Hematopoietic multipotent progenitor cell treated with erythropoietin and hydrocortisone succinate and interleukin-3 and kit ligand, for 15 days (in vitro differentiated cells): ENCODE measurements at places on chromosomes 6 and 20.
A peak's percentile ranks its signal among the peaks of the same experiment; 100 is the strongest.

- no peak for DNase-seq
These were observed 37.3 kb upstream of the TOP1 start for GRCh38 chr20:40991181-40991889.

GRCh38 chr20:3067139-3068014 is 4.0 kb upstream of the OXT start:
- no peak for DNase-seq

DNA sequence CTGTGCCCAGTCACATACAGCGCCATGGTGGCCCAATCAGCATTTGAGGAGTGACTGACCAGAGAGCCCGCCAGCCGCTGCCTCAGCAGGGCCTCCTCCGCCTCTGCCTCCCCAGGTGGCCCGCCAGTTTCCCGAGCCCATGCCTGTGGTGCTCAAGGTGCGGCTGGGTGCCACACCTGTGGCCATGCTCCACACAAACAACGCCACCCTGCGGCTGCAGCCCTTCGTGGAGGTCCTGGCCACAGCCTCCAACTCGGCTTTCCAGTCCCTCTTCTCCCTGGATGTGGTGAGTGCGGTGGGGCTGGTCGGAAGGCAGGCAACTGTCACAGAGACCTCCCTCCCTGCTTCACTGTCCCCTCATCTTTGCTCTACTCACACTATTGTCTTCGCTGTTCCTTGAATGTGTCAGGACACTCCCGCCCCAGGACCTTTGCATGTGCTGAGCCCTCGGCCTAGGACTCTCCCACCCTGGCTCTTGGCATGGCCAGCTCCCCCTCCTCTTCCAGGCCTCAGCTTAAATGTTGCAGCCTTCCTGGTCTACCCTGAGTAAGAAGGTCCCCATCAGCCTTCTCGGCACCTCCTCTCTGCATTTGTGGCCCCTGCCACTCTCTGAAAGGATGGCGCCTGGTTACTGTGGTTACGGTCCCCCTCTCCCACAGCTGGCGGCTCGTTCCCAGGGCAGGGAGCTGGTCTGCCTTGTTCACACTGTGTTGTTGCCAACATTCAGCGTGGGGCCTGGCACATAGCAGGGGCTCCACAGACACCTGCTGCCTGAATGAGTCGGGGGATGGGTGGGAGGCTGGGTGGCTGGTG is 11.8 kb upstream of the BPIFB6 start:
- no peak for DNase-seq

- DNase-seq: no peak
These were observed 8.7 kb downstream of the GPX6 start for GRCh38 chr6:28506807-28507475.

DNA sequence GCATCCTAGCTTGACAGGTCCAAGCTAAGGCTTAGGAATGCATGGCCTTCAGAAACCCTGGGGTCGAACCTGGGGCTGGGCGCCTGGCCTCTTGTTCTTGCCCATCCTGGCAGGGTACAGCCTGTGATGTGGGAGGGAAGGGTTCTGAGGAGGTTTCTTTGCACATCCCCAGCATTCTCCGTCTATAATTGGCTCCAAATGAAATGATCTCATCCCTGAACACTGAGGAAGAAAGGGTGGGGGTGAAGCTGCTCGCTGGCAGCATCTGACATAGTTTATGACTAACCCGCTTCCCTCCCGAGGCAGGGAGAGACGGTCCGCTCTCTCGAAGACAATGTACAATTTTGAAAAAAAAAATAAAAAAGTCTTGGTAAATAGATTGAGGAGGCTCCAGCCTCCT is 67.1 kb upstream of the ZNFX1 start:
- no peak for DNase-seq

DNA sequence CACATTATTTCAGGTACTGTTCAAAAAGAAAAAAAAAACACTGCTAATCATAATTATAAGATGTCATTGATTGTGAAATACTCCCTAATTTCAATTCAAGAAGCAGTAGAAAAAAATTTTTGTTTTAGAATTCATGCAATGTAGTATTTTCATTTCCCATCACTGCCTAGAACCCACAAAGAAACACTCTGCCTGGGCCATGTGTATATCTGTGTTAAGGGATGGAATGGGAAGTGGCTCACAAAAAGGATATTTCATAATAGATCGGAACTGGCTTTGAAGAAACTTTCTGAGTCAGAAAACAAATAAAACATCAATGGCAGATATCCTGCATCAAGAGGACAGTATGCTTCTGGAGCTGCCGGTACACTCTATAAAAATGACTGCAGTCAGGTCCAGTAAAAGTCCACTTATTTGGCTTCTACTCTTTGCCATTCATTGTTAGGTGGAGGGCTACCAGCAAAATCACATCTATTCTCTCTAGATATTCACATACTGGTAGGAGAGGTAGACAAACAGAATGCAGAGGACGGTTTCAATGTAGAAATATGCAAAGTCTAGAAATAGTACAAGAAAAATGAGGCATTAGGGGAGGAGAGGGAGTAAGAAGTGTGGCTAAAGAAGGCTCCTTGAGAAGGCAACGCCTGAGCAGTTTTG is 135.0 kb upstream of the TNFAIP3 start:
- no peak for DNase-seq

GRCh38 chr20:52494244-52494643 is 302.7 kb upstream of the ZFP64 start:
- no peak for DNase-seq

- no peak for DNase-seq
These were observed 10.3 kb upstream of the DST start for GRCh38 chr6:56652994-56653393.

- DNase-seq: no peak
These were observed 848 bp downstream of the DACT2 start for GRCh38 chr6:168318579-168319278.

DNA sequence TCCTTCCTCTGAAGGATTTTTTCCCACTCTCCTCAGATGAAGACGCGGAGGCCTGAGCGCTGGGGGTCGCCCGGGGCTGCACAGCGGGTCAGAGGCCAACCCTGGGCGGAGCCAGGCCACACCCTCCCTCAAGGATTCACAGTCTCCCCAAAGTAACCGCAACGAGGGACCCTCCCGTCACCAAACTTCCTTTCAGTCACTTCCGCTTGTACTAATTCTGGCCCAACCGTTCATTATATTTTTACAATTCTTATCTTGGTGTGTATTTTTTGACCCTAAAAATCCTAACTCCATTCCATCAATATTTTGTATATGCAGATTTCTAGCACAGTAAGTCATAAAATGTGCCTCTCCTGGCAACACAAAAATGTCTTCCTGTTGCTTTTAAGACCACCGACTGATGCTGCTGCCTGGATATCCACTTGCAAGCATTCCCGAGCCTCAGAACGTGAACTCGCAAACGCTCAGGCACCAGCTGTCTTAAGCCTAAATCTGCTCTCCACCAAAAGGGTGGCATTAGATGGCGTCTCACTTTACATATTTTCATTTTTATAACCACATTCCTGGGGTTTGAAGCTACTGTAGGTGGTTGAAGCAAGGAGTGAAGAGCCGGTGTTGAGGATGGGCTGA is 128.0 kb downstream of the DLL1 start:
- no peak for DNase-seq

DNA sequence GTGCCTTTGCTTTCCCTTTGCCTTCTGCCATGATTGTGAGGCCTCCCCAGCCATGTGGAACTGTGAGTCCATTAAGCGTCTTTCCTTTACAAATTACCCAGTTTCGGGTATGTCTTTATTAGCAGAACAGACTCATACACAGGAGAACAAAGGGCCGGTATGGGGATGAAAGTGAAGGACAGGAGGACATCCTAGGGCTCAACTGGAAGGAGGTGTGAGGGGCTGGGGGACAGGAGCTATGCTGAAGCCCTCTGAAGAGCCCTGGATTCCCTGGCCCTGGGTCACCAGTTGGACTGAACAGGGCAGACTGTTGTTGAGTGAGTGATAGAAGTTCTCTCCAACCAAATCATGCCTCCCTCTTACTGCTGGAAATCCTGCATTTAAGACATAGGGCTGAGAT is 105.8 kb downstream of the SCML4 start:
- no peak for DNase-seq

DNA sequence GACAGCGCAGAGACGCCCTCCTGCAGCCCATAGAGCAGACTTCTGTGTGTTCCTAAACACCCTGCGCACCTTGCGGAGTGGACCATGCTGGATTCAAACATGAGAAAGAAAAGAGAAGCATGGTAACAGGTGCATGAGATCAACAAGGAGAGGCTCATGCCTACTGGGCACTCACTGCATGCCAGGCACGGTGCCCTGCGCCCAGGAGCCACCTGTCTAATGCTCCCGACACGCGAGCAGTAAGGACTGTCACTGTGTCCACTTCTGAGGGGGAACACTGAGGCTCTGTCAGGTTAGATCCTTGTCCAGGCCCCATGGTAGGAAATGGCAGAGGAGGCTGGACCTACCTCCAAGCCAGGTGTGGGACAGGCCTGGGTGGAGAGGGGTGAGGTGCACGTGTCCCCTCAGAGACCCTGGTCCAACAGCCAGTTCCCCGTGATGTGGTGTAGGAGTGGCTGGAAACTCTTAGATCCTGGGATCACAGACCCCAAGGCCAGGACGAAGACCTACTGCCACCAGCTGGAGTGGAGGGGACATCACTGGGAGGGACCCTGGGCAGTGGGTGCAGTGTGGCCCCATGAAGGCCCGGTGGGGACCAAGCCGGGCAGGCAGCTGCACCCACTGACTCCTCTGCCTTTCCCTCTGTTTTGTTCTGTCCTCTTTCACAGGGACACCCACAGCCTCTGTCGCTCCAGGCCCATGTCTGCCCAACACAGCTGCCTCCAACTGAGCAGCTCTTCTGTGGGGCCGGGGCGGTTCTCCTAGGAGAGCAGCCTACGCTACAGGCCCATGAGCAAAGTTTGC is 29.5 kb downstream of the ZBP1 start:
- DNase-seq: no peak

DNA sequence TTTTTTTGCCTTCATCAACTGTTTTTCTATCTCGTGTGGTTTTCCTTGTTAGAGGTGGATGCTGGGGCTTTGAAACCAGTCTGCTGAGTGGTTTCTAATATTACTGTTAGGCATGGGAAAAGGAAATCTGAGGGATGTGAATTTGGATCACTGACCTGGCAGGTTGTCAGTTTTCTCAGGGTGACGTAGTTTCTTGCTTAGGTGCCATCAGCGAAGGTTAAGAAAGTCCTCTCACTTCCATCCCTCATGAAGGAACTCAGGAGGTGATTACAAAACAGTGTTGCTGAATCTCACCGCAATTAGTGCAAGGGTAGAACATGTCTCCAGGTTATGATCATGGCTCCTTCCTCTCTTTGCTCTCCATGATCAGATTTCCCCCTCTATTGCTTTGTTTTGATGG is 135.9 kb downstream of the SOX4 start:
- no peak for DNase-seq

DNA sequence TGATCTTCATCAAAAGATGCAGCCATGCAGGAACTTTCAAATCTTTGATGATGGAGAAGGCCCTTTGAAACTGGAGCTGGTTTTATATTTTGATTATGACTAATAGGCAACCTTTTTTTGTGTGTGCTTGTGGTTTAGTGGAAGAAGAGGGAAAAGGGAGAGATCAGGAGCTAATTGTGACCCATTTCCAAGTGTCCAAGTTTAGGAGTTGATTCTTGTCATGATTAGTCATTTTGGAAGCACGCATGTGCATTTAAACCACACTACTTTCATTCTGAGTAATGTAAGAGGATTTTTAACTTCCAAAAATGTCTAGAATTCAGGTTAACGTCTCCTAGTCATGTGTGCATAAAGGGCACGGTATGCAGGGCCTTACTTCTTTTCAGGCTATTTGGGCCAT is 3.5 kb downstream of the FOXO3 start:
- no peak for DNase-seq

- DNase-seq: no peak
These were observed 68.3 kb downstream of the NPEPL1 start for GRCh38 chr20:58760856-58761255.

- DNase-seq: no peak
These were observed 174.9 kb downstream of the ISM1 start for GRCh38 chr20:13396022-13396421.

DNA sequence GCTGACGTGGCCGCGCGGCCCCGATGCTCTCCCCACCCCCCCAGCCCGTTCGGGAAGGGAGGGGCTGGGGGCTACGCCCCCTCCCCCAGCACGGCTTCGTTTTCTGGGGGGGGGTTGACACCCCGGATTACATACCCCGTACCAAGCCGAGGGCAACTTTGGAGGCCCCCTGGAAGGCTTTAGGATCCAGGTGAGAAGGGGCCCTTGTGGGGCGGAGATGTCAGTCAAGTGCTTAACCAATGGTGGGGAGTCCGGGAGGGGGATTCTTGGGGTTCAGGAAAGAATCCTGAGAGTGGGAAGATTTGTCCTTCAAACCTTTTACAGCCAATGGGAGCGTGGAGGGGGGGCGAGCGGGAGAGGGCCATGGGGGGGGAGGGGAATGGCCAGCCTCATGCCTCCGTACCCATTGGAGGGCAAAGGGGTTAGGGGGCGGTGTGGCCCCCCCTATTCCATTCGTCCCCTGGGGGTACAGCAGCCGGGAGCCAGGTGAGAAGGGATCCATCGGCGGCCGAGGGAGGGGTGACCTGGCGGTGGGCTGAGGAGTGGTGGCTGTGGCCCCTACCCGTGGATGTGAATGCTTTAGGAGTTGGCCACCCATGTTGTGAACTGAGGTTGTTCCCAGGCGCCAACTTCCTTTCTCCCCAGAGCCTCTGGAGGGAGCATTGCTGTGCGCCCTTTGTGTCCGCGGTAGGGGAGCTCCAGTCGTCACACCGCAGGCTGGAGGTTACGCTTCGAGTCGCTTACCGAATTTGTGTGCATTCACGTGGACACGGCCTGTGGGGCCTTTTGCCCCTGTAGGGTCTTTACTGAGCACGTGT is 682 bp downstream of the BRD2 start:
- peak; percentile 66 for DNase-seq

- no peak for DNase-seq
These were observed 551.2 kb downstream of the QKI start for GRCh38 chr6:163965426-163966348.

- no peak for DNase-seq
These were observed 49.8 kb downstream of the NRN1 start for GRCh38 chr6:5956939-5957338.

DNA sequence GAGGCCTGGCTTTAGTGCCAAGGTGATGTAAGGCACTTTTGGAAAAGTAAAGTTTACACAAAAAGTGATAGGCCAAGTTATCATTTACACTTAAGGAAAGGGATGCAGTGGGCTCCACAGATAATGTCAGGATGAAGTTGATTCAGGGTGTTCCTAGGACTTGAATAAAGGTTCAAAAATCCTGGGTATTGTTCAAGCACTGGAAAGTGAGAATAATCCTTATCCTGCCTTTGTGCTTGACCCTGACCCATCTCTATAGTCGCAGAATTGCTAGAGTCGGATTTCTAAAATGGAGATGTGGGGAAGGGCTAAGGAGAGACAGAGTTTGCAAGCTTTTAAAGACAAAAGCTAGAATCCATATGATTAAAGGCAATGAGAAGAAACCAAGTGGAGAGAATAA is 115.6 kb downstream of the TIAM2 start:
- DNase-seq: no peak

GRCh38 chr20:17684077-17684888 is 2.2 kb upstream of the RRBP1 start:
- no peak for DNase-seq

DNA sequence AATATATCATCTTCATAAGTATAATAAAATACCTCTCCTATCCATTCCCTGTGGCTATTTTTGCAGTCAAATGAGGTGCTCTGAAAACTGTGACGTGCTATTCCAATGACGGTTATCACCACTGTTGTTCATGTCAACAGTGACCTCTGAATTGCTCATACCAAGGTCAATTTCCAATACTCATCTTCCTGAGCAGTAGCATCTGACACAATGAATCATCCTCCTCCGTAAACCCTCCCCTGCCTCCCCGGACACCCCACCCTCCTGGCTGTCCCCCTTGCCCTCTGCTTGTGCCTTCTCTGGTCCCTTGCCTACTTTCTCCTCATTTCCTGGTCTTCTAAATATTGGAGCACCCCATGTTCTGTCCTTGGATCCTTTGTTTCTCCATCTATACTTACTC is 77.7 kb upstream of the SLC22A23 start:
- no peak for DNase-seq
